ENCODE measurements at places on chromosomes 13 and 19.

GRCh38 chr13:23901365-23901764, 4.1 kb upstream of the C1QTNF9B start:
- no peak for DNase-seq

DNA sequence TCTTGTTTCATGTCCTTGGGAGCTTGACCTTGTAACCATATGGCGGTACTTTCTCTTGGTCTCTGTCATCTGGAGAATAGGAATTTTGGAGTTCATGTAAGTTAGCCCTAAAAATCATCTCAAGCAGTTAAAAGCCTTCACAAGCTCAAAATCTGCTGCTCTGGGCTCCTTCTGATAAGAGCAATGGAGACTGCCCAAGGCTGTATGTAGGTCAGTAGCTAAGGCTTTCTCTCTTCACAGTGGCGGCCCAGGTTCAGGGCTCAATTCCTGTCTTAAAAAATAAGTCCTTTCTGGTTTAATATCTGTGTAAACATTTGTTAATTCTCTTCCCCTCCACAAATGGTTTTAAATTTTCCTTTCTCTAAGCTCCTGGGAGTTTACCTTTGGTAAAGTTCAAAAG, 45.3 kb upstream of the ANKRD10 start:
- DNase-seq = no peak

GRCh38 chr13:86900906-86901305, 770.3 kb upstream of the SLITRK5 start:
- no peak for DNase-seq

DNA sequence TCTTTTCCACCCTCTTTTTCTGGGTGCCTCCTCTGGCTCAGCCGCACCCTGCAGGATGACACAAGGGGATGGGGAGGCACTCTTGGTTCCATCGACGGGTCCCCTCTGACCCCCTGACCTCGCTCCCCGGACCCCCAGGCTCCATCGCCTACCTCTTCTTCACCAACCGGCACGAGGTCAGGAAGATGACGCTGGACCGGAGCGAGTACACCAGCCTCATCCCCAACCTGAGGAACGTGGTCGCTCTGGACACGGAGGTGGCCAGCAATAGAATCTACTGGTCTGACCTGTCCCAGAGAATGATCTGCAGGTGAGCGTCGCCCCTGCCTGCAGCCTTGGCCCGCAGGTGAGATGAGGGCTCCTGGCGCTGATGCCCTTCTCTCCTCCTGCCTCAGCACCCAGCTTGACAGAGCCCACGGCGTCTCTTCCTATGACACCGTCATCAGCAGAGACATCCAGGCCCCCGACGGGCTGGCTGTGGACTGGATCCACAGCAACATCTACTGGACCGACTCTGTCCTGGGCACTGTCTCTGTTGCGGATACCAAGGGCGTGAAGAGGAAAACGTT, 24.0 kb downstream of the LDLR start:
- no peak for DNase-seq

GRCh38 chr13:45219123-45219891, 18.5 kb upstream of the KCTD4 start:
- DNase-seq = no peak

- DNase-seq = peak; percentile 66
Measured at GRCh38 chr19:18304458-18305310, 18.2 kb downstream of the LSM4 start.

Data from pancreas (tissue), 10 donors.